ENCODE measurements at places on chromosomes 7 and 10.

DNA sequence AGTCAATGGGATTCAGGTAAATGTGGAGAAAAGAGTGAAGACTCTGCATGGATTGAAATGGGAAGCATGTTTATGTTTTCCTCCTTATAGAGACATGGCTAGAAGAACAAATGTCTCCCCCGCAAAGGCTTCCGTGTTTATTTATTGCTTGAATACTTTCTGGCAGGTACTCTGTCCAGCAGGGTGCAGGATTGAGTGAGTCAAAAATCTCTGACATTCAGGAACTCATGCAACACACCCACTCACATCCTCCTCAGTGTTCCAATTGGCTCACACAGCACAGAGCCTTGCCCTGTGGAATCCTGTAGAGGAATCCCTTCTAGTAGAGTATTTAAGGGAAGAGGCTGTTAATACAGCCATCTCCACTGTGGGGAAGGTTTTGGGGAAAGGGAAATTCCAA is 290.3 kb upstream of the VWC2 start:
- no peak for DNase-seq

DNA sequence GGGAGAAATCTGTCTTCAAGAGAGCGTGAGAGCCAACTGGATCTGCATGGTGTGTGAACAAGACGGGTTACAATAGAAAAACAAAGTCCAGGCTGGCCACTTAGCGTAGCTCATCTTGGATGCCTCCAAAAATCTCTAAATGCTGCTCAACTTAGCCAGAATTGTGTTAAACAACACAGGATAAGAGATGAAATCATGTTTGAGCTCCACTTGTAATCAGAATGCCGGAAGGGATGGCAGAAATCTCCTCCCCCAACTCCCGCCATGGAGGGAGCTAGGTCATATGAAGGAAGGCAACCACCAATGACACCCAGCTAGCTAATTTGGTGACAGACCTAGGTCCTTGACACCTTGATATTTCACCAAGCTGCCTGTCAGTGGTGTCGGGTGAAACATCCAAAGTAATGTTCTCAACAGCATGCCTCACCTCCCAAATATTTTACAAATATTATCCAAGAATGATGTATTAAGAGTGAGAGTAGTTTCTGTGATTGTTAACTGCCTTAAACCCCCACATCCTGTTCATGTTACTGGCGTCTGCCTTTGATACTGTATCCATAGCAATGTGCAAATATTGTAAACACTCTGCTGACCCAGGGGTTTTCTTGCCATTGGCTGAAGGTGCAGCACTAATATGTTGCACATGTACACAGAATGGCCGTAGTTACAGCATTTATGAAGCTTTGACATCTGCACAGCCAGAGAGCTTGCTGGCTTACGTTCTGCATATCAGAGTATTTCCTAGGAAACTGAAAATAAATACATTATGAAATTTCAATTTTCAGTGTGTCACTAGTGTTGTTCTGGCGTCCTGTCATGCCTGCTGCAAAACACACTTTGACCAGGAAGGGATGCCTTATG is 25.8 kb downstream of the TMEM254 start:
- no peak for DNase-seq

DNA sequence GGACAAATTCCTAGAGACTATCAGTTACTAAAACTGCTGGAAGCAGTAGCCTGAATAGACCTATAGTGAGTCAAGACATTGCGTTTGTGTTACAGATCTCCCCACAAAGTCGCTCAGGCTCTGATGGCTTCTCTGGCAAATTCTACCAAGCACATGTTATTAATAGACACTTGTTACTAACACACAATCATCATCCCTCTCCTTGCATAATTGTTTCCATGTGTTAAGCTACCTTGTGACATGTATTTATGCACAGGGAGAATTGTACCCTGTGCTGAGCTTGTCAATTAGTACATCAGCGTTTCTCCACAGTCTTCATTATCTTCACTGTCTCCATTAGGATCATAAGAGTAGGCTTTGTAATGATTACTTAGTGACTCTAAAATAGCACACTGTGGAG is 31.2 kb downstream of the DYNC2I1 start:
- no peak for DNase-seq

GRCh38 chr7:40879941-40880543 is 745.2 kb downstream of the SUGCT start:
- no peak for DNase-seq

GRCh38 chr7:149724661-149725425 is 48.5 kb downstream of the ZNF467 start:
- no peak for DNase-seq

- no peak for DNase-seq
Observed at GRCh38 chr10:5544216-5544805, 19.6 kb downstream of the CALML3 start.

GRCh38 chr7:75963381-75963995 is 30.9 kb downstream of the TMEM120A start:
- no peak for DNase-seq

- DNase-seq, result no peak
Observed at GRCh38 chr7:78395298-78396036, 596.9 kb downstream of the PHTF2 start.

- no peak for DNase-seq
Observed at GRCh38 chr10:44961931-44962750, 2.5 kb downstream of the RASSF4 start.

DNA sequence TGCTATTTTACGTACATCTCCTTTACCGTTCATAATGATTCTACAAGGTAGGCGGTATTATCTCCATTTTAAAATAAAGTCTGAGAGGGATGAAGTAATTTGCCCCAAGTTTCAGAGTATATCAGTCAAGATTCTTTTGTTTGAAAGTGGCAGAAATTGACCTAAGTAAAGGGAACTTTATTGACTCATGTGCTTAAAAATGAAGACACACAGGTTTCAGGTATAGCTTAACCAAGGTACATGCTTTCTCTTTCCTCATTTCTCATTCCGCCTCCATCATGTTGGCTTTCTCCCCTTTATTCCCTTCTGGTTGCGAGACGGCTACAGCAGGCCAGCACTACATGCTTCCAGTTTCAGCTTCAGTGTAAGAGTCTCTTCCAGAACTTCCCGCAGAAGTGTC is 77.5 kb downstream of the NOC3L start:
- DNase-seq, result no peak

- peak; percentile 73 for DNase-seq
Observed at GRCh38 chr7:2523941-2524807, 4.6 kb downstream of the LFNG start.
